Activated CD4-positive, alpha-beta T cell treated with anti-CD3 and anti-CD28 coated beads, Interleukin-2, amount 50 U/mL, for 24 hours (primary cell): ENCODE measurements at places on chromosomes 4 and X.
A peak's percentile ranks its signal among the peaks of the same experiment; 100 is the strongest.

GRCh38 chr4:101793397-101793796 is 2.9 kb downstream of the BANK1 start:
- DNase-seq: no peak

DNA sequence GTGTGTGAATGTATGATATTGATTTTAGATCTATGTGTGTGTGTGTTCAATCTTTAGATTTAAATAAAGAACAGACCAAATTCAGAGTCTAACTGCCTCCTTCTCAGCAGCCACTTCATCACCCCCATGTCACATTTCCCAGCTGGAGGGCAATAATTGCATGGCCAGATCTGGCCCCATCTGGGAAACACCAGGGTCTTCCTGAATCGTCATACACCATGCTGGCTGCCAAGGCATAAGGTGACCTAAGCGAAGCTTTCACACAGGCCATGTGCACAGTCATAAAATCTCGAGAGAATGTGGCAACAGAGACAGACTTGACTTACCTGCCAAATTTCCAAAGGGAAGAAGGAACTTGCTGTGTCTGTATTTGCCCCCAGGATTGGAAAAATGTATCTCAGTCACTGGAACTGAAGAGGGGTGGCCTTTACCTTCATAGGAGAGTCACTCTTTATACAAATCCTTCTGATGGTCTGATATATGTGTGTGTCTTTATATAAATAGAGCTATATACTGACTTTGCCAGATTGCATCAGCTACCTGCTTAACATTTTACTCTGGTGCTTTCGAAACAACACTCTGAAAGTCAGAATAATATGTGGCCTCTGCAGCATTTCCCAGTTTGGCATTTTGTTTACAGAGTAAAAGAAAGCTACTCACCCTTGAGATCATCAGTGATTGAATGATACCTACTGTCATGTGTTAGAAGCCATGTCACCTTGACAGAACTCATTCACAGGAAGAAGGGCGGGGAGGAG is at the start of gene PLAC1:
TSS of gene PLAC1 (minus strand) at position 470 of the 758 bp plus-strand sequence. CDS start 91,789 bp downstream, outside the sequence.
- no peak for DNase-seq

GRCh38 chr4:113824396-113824795 is 62.9 kb upstream of the CAMK2D start:
- DNase-seq: no peak

GRCh38 chrX:142295190-142295589 is 90.1 kb upstream of the MAGEC2 start:
- DNase-seq: no peak

DNA sequence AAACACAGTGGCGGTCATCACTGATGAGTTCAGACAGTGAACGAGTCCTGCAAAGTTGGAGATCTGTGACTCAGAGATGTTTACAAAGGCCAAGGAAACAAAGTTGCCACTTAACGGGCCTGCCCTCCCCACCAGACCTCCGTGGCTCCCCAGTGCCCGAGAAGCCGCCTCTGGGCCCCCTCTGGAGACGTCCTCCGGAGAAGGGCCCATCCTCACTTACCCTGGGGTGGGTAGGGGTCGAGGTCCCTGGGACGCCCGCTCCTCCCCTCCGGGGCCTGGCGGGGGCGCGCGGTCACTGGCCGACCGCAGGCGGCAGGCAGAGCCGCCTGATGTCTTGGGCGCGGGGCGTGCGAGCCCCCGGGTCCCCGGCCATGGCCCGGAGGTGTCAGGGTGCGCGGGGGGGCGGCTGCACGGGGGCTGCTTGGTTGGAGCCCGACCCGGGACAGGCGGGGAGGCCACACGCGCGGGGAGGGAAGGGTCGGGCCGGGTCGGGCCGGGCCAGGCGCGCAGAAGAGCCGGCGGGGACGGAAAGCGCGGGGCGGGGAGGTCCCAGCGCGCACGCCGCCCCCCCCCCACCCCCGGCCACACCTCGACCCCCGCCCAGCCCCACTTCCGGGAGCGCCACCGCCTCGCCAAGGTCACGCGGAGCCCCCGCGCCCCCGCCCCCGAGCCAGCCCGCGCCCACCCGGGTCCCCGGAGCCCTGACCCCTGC is 529 bp downstream of the DHRSX start:
- no peak for DNase-seq

DNA sequence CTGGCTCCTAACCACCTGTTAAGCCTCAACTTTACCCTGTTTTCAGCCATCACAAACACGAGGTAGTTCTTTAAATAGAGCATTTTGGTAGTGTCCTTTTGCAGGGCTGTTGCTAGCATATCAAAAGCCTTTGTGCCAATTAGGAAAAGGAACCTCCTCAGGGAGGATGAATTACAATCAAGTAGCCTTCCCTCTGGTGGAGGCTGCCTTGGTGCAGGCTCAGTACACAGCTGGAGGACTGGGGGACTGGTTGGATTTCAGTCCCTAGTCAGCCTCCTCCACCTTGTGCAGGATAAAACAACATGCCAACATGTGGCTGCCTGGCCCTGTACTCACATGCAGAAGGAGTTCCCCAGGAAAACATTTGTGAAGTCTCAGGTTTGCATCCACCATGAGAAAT is 53.1 kb downstream of the RASGEF1B start:
- no peak for DNase-seq

- DNase-seq: no peak
Measured at GRCh38 chr4:141056473-141056872, 76.8 kb downstream of the RNF150 start.

DNA sequence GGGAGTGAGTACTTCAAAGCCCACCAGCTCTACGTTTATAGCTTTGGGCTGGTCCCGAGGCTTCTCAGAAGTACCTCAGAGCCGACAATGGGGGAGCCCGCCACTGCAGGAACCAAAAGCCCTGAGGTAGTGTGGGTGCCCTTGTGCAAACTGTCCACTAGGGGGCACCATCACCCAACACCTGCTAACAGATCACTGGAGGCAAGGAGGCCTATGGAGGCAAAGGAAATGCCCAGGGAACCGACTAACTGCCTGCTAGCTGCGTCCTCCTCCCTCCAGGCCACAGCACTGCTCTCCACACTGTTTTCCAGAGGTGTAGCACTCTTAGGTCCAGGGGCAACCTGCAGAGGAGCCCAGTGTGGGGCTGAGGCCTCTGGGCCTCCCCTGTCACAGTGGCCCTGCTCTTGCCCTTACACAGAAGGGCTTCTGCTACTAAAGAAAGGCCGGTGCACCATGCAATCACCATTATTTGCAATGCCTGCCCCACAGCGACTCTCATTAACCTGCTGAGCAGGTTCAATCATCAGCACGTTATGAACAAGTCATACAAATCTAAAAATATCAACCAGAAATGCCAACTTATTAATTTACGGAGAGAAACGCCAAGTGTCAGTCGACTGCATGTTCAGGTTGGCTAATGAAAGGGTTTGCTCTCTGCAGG is 159.1 kb downstream of the NSUN7 start:
- DNase-seq: peak; percentile 49

GRCh38 chrX:108270280-108270679 is 167.9 kb downstream of the COL4A6 start:
- DNase-seq: no peak

DNA sequence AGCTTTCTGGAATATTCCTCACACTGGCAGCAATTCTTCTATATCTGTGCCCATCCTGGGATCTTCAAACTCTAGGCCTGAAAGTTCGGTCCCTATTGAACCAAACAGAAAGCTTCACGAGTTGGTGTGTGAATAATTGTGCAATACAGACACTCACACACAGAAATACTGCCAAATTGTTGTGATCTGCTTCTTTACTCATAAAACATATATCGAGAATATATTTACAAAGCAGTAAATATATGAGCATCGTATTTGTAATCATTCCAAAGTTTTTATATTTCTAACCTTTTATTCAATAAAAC is 56.6 kb upstream of the BEX4 start:
- no peak for DNase-seq

GRCh38 chr4:6495296-6495590 is 22.8 kb upstream of the PPP2R2C start:
- DNase-seq: no peak

DNA sequence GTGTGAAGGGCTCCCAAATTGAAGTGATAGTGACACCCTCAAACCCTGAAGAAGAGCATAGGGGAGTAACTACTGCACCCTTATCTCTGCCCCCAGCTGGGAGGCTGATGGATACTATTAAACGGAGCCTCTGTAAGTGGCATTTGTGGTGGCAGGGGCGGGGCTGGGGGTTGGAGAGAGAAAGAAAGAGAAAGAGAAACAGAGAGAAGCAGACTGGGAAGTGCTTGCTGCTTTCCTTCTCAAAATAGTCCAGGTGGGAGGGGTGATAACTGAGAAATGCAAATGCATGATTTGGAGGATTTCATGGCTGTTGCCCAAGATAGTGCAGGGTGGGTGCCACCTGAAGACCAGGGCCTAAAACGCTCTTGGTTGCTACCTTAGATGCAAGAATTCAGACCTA is 253.5 kb upstream of the GATB start:
- peak; percentile 27 for DNase-seq

DNA sequence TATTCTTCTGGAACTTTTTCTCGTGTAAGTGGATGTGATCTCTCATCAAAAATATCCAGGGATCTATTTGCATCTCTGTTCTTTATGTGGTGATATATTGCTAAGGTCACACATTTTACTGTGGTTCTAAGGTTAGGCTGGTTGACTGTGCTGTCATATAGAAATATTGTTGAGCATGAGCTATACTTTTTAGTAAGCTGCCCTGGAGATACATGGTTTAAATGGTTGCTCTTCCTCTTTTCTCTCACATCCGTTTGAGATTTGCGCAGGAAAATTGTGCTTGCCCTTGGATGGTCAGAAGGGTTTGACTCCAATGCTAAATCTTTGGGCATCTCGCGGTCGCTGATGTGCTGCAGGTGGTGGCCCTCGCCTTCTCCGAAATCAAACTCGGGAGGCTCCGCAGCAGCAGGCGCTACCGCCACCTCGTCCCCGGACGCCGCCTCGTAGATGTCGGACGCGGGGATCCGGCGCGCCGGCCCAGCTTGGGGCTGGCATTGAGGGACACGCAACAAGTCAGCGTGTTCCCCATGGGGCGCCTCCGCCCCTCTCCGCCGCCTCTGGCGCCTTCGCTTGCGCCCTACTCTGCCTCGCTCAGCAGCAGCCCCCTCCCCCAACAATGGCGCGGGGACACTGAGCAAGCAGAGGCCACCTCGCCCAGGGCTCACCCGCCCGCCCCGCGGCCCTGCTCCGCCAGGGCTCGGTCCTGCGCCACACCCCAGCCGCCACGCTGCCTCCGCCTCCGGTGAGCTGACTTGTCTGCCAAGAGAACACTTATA is 154.5 kb downstream of the MSN start:
- DNase-seq: peak; percentile 1

GRCh38 chrX:29382811-29383210 is 795.6 kb downstream of the IL1RAPL1 start:
- DNase-seq: no peak

GRCh38 chrX:13055486-13055885 is 11.1 kb upstream of the FAM9C start:
- DNase-seq: no peak

- DNase-seq: no peak
Measured at GRCh38 chr4:71472946-71473345, 134.1 kb downstream of the SLC4A4 start.

GRCh38 chr4:4667622-4668081 is 125.8 kb upstream of the STX18 start:
- no peak for DNase-seq

- no peak for DNase-seq
Measured at GRCh38 chr4:71599578-71599977, 184.3 kb downstream of the GC start.

DNA sequence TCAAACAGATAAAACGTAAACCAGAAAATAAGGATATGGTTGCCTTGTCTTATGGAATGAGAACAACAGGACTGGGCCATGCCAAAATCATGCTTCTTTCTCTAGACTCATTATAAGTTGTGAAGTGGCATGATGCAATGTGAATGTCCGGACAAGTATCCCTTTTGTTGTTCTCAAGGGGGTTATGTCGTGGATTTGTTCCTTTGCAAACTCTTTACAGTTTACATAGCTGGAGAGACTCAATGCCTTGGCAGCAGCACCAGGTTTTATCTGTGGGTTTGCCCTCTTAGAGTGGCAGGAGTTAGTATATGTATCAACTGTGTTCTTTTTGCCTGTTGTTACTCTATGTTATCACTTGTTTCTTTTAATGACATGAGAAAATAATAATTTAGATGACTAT is 41.4 kb downstream of the SPRY1 start:
- DNase-seq: no peak

DNA sequence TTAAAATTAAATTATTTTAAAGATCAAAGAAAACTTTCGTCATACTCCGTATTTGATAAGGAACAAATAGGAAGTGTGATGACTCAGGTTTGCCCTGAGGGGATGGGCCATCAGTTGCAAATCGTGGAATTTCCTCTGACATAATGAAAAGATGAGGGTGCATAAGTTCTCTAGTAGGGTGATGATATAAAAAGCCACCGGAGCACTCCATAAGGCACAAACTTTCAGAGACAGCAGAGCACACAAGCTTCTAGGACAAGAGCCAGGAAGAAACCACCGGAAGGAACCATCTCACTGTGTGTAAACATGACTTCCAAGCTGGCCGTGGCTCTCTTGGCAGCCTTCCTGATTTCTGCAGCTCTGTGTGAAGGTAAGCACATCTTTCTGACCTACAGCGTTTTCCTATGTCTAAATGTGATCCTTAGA is at the start of gene CXCL8:
TSS of gene CXCL8 (plus strand) at position 217 of the 426 bp plus-strand sequence. CDS start at position 307, 90 bp downstream.
- no peak for DNase-seq

GRCh38 chr4:189420572-189420971 is 520.1 kb upstream of the FRG1 start:
- no peak for DNase-seq

DNA sequence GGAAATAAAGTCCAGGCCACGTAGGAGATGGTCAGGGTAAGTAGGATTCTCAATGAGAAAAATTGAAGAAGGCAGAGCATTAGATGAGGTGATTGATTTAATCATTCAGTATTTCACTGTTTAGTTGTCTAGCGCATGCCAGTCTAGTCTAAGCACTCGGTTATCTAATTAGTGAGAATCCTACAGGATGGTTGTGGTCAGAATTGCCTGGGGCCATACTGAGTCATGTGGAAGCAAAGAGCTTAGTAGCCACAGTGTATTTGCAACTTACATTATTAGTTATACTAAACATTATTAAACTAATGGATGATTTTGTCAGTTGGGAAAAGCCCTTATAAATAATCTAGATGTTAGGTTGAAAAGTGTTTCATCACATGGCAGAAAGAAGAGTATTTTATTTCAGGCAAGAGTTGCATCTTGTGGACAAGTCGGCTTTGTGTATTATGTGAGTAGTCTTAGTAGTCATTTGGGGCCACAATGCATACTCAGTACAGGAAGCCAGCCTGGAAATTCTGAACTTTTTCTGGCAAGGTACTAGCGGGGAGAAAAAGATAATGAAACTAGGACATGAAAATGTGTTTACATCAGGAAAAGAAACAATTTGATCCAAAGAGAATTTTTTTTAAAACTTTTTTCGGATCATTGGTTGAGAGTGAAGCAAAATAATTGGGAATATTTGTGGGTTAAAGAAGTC is 31.9 kb downstream of the CPEB2 start:
- DNase-seq: no peak

GRCh38 chrX:104085477-104085876 is 9.4 kb upstream of the TMSB15C start:
- no peak for DNase-seq

- no peak for DNase-seq
Measured at GRCh38 chr4:112589206-112589605, 47.5 kb downstream of the ZGRF1 start.
